Fibroblast of pulmonary artery (primary cell): ENCODE measurements at places on chromosomes 5 and 9.
A peak's percentile ranks its signal among the peaks of the same experiment; 100 is the strongest.

GRCh38 chr5:138755084-138755748 is 2.0 kb downstream of the CTNNA1 start:
- no peak for DNase-seq

DNA sequence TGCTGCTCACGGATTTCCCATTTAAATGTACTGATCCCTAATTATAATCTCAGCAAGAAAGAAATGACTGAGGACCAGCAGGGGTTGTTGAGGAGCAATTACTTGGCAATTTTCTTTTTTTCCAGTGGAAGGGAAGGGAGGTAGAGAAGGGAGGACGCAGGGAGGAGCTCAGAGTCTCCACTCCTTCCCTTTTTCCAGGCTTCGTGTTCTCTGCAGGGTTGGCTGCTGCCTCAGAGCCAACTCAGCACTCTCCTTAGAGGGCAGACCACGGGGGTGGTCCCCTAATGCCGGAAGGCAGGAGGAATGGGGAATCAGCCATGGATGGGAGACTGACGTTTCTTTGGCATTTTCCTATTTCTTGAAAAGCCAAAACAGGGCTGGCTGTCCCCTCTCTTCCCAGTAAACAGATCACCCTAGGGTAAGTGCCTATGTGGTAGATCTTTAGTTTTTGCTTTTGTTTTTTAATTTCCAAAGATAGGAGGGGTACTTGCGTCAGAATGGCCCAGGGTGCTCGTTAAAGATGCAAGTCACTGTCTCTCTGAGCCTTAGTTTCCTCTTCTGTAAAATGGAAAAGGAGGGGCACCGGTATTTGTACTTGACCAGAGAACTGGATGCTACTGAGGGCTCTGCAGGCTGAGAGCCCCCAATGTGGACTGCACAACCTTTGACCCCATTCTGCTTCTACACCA is 39.6 kb upstream of the LCP2 start:
- no peak for DNase-seq

DNA sequence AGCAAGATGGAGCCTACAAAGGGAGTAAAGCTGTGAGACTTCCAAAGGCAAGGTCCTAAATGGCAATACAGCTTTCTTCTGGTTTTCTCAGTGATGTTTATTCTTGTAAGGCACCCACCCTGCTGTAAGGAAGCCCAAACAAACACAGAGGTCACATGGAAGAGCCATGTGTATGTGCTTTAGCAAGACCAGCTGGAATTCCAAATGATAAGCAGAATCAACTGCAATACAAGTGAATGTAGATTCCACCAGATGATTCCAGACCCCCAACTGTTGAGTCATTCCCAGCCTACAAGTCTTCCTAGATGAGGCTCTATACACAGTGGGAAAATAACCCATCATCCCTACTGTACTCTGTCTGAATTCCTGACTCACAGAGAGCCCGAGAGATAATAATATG is 122.8 kb downstream of the DEPDC1B start:
- peak; percentile 32 for DNase-seq

- peak; percentile 61 for DNase-seq
Observed at GRCh38 chr9:4674783-4675182, 4.6 kb upstream of the CDC37L1 start.

DNA sequence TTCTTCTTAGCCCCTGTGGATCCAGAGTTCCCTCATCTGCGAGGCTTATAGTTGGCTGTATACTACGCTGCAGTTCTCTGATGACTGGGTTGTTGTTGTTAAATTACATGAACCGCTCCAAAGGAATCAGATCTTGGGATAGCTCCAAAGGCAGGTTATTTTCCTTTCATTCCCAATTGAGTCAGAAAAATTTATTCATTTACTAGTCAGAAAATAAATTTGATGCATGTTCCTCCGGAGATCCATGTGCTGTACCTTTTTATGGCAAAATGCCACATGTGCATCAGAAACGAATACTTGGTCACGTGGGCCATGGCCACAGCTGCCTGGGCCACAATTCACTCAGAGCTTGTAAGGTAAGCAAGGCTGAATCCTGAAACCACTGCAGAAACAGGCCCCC is 304.0 kb downstream of the NR2F1-AS1 start:
- DNase-seq, result no peak

DNA sequence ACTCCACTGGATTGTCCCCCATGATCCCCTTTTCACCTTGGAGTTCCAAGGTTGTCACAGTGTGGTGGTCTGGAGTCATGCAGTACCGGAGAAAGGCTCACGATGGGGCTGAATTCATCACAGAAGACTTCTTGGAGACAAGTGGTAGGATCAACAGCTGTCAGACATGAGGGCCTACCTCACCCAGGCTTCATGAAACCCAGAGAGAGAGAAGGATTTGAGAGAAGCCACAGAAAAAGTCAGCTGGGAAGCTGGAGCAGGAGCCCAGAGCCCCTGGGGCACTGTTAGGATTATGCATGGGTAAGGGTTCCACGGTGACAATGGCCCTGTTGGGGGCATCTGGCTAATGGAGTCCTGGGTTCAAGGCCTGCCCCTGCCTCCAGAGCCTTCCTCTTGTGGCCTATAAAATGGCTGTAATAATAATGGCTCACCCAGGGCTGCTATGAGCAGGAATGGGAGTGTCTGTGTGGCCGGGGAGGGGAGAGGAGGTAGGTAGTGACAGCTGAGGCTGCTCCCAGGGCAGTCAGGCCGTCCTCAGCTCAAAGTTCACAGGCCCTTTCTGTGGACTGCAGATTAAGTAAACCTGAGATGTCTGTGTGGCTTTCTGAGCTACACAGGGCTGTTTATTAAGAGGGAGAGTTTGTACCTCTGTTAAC is 910 bp downstream of the TRIM14 start:
- DNase-seq, result peak; percentile 42

DNA sequence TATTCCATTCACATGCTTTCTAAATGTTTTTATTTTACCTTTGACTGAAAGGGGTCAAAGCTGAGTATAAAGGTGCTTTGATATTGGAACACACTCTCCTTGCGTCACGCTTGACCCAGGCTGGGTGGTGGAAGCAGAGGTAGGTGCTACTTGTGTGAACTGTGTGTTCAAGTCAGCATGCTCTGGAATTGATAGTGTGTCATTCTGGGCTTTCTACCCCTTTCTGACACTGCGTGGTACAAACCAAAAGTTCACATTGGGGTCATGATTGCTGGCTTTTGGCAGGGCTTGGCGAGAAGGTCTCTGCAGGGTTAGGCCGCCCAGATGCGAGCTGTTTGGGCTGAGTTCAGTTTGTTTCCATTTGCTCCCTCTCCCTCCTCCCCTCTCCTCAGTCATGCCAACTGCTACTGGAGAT is 131.8 kb downstream of the ADAMTSL1 start:
- peak; percentile 28 for DNase-seq

DNA sequence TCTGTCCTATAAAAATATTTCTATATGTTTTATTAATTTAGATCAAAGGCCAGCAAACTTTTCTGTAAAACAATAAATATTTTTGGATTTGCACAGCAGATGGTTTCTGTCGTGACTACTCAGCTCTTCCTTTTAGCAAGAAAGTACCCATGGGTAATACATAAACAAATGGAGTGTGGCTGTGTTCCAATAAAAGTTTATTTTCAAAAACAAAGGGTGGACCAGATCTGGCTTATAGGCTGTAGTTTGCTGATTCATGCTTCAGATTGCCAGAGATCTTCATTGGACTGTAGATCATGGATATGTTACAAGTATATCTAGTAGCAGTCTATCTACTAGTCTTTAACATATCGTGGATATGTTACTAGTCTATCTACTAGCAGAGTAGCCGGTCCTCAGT is 590.5 kb downstream of the CSNK1G3 start:
- peak; percentile 40 for DNase-seq

DNA sequence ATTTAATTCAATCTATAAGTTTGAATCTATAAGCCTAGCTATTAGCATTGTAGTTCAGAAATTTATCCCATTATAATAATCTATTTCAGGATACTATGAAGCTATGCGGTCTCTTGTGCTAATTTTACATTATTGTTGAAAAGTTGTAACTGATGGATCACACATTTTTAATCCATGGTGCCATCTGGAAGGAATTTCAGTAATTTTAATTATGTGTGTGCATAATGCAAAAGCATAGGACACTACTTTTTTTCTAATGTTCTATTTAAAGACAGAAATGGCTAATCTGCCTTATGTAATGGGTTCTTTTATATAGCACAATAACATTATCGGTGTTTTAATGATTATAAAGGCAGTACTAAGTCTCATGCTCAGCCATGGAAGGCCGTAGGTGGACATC is 90.6 kb downstream of the HOMER1 start:
- DNase-seq, result no peak

GRCh38 chr9:106896695-106897094 is 33.7 kb downstream of the ZNF462 start:
- DNase-seq, result no peak

GRCh38 chr5:139438707-139439012 is 665 bp downstream of the DNAJC18 start:
- DNase-seq, result no peak

DNA sequence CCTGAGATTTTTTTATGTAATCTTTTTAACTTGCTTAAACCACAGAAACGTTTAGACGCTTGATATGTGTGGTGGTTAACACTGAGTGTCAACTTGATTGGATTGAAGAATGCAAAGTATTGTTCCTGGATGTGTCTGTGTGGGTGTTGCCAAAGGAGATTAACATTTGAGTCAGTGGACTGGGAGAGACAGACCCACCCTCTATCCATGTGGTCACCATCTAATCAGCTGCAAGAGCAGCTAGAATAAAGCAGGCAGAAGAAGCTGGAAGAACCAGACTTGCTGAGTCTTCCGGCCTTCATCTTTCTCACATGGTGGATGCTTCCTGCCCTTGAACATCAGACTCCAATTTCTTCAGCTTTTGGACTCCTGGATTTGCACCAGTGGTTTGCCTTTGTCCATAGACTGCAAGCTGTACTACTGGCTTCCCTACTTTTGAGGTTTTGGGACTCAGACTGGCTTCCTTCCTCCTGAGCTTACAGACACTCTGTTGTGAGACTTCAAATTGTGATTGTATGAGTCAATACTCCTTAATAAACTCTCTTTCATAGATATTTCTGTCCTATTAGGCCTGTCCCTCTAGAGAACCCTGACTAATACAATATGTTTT is 816.0 kb upstream of the CDH9 start:
- peak; percentile 23 for DNase-seq

DNA sequence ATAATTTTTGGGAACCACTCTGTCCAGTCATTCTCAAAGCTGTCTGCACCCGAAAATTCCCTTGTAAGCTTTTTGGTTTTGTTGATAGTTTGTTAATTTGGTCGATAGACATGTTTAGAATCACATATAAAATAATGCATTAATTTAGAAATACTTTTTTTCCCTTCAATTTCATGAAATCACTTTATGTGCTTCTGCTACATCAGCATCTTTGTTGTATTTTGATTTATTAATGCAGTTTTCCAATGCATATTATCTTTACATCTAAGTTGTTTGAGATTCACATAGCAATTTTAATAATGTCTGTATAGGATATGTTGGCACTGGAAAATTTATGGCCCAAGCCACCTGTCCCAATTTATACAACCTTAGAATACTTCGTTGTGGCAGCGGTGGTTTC is 60.6 kb upstream of the SV2C start:
- DNase-seq, result no peak

DNA sequence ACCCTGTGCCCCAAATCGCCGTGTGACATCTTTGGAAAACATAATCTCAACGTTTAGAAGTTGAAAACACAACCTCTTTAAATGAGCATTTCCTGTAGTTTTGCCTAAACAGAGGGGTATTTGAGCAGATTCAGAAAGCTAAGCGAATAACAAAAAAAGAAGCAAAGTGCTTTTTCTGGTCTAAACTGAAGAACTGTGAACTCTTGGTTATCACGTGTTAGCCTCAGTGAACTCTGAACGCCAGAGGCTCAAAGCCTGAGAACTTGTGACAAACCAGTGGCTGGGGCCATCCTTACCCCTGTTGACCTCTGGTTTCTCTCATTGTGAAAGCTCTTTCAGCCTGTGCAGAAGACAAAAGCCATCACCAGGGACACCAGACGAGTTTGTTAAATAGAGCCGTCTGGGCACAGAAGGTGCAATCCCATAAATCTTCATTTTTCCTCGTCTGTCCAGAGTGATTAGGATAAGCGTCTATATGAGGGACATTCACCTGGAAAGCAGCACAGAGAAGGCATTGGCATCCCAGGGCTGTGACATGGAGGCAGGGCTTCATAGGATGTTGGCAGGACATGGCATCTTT is 61.4 kb upstream of the ICE1 start:
- DNase-seq, result no peak

GRCh38 chr9:134854541-134854981 is 26.0 kb upstream of the FCN2 start:
- DNase-seq, result no peak

GRCh38 chr5:130035388-130035787 is 131.1 kb downstream of the CHSY3 start:
- DNase-seq, result no peak

DNA sequence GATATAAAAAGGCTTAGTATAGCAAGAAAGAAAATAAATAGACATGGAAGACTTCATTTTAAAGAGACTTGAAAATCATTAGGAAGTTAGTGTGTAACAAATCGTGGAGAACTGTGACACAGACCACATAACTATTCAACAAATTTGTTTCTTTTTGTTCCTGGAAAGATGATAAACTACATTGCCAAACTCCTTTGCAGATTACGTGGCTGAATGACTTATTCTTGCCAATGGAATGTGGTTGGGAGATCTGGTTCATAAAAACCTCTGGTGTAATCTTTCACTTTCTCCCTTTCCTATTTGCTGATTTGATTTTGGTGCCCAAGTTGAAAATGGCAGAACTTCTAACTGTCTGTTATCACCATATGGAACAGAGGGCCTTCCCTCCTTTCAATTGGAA is 328.9 kb upstream of the MEF2C start:
- DNase-seq, result peak; percentile 76

- no peak for DNase-seq
Observed at GRCh38 chr9:133930682-133931485, 61.2 kb downstream of the VAV2 start.

GRCh38 chr5:22542340-22542739 is 310.8 kb downstream of the CDH12 start:
- DNase-seq, result no peak

DNA sequence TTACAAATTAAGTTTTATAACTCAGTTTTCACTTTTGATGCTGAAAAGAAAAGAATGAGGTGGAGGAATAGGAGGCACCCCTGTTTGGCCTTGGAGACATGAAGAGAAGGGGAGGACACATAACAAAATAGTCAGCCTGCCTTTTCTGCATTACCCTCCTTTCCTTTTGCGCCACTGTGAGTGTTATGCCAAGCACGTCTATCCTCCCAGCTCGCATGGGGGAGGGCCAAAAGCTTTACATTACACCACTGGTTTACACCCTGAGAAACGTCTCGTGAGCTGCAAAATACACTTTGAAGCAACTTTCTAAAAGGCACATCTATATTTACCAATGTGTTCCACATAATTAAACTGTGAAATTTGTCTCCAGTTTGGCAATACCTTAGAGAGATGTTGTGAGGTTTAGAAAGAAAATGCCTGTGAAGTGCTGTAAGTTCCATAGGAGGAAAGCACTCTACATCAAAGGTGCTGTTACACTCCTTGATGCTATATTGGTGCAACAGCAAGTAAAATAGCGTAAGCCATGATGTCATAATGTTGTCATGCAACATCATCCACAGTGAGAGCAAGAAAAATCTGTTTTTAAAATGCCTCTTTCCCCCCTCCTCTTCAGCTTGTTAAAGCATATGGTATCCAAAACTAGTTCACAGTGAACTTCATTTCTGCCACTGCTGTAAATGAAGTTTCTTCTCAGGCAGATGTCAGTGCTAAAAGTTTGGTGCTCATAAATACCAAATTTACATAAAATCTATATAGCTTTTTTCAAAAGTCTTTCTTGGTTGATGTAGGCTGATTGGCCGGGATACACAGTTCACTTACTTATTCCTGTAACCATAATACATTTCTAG is 50.3 kb downstream of the CETN3 start:
- DNase-seq, result no peak
